ENCODE measurements at places on chromosomes 7 and 10.

- no peak for DNase-seq
Observed at GRCh38 chr7:78616539-78616938, 818.0 kb downstream of the PHTF2 start.

GRCh38 chr7:83410989-83411591 is 237.8 kb downstream of the SEMA3E start:
- no peak for DNase-seq

- DNase-seq, result no peak
Observed at GRCh38 chr7:133428876-133429275, 176.0 kb downstream of the EXOC4 start.

GRCh38 chr7:131109759-131110296 is 217.8 kb upstream of the MKLN1 start:
- peak; percentile 60 for DNase-seq
